NCI-H187 (cell line): ENCODE measurements at places on chromosomes 6 and 20.

DNA sequence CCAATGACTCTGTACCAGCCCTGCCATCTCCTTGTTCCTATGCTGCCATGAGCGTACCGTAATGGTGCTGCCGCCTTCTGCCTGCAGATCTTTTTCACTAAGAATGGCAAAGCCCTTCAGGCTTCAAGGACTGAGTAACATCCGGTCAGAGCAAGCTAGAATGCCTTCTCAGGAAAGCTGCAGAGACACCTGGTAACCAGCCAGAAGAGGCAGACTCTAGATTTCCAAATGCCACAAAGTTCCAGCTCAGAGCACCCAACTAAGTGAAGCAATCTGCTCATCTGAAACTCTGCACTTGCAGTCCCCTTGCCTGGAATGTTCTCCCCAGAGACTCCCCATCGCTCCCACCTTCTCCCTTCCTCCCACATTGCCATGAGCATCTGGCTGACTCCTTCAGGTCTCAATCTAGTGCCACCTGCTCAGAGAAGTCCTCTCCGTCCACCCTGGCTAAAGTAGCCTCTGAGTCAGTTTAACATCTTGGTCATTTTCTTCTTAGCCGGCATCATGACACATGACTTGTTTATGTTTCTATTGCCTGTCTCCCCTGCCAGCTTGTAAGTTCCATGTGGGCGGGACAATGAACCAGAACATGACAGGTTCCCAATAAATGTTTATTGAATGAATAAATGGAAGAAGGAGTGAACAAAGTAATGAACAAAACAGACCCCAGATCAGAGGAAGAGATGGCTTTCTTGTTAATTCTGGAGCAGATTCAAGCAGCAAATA is 6.9 kb upstream of the OCSTAMP start:
- DNase-seq: no peak

- DNase-seq: peak; percentile 9
Measured at GRCh38 chr6:106799031-106799894, 169.9 kb downstream of the QRSL1 start.

- no peak for DNase-seq
Measured at GRCh38 chr6:43923376-43924221, 153.6 kb downstream of the VEGFA start.

DNA sequence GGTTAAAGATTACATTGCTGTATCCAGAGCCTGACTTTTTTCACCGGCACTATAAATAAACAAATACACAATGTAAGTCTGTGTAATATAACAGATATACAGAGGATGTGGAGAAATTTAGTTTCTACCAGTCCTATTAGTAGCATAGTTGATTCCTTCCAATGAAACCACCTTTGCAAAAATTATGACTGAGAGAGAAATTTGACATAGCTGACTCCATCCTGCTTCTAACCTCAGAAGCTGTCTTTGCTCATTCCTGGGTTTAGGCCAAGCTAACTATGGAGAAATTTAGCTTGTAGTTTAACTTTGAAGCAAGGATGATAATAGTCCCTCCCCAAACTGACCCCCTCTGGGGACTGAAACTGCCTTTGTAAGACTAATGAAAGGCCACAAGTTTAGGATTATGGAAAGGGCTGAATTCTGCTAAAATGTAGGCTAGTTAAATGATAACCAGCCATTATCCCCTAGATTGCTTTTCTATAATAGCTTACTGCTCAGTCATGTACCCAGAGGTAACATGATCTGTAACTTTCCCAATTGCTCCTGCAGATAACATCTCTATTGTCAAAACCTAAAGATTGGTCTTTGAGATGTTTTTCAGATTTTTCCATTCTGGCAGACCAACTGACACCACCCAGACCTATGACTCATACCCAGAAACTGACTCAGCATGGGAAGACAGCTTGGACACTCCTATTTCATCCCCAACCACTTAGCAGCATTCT is 172.8 kb upstream of the ARG1 start:
- no peak for DNase-seq

DNA sequence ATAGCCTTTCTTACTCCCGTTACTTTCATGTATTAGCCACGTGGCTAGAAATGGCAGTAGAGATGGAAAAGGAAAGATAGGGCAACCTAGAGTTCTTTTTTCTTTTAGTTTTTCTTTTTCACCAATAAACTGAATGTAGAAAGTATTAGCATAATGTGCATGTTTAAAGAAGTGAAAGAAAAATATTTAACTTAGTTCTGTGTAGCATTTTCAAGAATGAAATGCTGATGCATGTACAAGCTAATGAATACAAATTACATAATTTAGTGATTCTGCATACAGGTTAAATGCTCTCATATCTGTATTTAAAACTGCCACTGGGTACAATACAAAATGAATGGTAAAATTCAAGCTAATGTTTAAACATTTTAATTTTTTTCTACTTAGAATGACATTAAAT is 22.6 kb upstream of the IL20RA start:
- no peak for DNase-seq

DNA sequence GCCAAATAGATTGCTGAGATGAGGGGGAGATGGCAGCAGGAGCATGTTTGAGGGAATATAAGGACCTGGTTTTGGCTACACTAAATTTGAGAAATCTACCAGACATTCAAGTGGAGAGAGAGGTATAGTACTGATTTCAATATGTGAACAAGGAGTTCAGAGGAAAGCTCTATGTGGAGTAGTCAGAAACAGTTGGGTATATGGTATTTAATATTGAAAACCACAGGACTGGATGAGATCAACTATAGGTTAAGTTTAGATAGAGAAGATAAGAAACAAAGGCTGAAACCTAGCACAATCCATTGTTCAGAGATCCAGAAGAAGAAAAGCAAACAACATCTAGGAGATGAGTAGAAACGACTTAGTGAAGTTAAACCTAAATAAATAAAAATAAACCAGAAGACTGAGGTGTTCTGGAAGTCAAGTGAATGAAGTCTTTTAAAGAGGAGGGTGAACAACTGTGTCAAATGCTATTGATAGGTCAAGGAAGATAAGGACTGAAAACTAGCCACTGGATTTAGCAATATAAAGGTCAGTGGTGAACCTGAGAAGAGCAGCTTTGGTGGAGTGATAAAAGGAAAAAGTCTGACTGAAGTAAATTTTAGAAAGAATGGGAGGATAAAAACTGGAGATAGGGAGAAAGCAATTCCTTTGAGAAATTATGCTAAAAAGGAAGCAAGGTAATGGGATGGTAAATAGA is 121.2 kb upstream of the RUNX2 start:
- no peak for DNase-seq

DNA sequence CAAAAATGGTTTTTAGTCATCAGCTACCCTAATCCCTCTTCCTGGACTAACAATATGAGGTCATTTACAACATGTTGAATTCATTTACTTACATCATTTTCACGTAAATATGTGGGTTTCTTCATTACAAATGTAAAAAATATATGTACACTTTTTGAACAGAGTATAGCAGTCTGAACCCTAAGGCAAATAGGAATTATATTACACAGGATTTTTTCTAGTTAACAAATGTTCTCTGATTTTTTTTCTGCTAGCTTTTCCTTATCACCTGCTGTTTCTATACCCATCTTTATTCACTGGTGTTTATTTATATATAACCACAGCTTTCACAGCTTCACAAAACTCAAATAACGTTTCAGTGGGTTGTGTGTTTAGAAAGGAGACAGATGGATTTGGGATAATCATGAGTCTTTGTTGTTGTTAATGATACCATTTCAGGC is 21.0 kb upstream of the CD2AP start:
- no peak for DNase-seq

GRCh38 chr6:18023891-18024290 is 36.5 kb upstream of the KIF13A start:
- DNase-seq: no peak

DNA sequence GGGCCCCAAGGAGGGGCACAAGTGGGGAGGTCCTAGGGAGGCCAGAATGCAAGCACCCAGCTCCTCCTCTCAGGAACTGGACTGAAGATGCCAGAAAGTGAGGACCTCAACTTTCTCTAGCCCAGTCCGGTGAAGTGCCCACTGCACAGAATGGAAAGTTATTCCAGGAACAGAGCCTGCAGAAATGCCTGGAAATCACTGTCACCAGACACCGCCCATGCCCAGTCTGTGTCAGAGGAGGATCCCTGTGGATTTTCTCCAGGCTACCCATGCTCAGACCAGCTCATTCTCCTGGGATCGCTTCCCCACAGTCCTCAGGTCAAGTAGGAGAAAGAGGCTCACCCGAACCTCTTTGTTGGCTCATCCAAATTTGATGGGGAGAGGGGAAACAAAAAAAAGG is 6.5 kb downstream of the PRPH2 start:
- no peak for DNase-seq

- DNase-seq: no peak
Measured at GRCh38 chr6:72963946-72964345, 261.4 kb downstream of the KHDC1L start.

- DNase-seq: no peak
Measured at GRCh38 chr20:24236201-24236600, 233.2 kb upstream of the SYNDIG1 start.

DNA sequence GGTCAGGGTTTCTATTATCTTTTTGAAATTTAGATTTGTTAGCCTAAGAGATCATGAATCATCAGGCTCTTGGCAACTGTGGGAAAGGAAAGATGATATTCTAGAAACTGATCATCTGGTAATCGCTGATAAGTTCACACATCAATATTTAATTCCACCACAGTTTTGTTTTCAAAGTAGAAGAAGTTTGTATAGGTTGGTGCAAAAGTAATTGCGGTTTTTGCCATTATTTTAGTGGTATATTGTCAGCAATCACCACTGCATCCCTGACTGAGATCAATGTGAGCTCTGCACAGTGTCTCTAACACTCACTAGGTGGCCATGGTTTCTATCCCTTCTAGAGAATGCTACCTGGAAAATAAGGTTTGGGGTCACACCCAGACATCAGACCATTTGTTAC is 17.0 kb upstream of the PXDC1 start:
- no peak for DNase-seq
